ENCODE measurements at places on chromosomes 1 and 21.

DNA sequence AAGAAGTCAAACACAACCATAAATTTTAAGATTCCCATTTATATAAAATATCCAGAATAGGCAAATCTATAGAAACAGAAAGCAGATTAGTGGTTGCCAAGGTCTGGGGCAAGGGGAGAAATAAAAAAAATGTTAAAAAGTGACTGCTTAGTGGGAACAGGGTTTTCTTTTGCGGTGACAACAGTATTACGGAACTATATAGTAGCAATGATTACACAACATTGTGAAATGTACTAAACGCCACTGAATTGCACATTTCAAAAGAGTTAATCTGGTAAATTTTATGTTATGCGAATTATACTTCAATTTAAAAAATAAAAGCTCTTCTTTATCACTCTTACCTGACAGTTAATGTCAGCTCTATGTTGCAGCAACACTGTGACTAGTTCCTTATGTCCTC, 105.2 kb downstream of the ACBD6 start:
- DNase-seq, result no peak

DNA sequence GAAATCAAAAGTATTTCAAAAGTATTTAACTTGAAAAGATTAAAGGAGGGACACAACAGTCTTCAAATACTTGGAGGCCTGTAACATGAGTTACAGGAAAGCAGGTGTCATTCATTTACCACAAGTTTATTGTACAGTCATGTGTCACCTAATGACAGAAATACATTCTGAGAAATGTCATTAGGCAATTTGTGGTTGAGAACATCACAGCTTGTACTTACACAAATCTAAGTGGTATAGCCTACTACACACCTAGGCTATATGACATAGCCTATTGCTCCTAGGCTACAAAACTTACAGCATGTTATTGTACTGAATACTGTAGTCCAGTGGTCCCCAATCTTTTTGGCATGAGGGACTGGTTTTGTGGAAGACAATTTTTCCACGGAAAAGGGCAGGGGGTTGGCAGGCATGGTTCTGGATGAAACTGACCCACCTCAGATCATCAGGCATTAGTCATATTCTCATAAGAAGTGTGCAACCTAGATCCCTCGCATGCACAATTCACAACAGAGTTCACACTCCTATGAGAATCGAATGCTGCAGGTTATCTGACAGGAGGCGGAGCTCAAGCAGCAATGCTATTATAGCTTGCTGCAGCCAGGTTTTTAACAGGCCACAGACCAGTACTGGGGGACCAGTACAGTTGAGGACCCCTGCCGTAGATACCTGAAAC, 25.0 kb upstream of the PHTF1 start:
- DNase-seq, result no peak

DNA sequence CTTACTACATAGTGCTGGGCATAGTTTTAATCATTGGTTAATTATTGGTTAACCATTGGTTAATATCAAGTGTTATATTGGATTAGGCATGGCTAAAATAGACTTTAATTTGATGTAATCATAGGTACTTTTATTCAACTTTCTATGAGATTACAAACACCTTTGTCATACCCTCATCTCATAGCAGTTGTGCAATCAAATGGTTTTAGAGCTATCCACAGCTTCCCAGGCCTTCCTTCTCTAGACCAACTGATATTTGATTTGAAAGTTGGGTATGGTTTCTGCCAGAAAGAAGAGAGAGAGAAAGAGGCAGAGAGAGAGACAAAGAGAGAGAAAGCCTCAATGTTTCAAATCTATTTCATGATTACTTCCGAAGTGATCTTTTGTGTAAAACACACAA, 9.6 kb upstream of the RGS1 start:
- no peak for DNase-seq

- DNase-seq, result no peak
These were observed 194.4 kb downstream of the EIF4G3 start for GRCh38 chr1:20982316-20982715.

DNA sequence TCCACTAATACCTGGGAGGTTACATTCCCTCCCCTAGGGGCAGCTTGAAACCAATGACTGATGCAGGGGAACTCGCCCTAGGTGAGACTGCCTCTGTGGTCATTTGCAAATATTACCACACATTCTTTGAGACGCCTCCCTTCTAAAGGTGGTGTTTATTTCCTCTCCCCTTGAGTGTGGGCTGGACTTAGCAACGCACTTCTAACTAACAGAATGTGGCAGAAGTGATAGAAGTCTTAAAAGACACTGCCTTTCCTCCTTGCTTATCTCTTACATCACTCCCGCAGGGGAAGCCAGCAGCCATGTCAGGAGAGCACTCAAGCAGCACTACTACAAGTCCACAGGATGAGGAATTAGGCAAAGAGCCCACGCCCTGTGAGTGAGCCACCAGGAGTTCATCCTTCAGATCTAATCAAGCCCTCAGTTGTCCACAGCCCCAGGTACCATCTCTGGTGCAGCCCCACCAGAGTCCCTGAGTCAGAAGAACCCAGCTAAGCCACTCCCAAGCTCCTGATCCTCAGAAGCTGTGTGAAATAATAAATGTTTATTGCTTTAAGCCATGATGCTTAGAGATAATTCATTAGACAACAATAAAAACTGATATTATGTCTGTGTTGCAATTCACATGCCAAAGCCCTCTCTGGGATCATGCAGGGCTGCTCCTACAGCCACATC, 14.8 kb upstream of the MATN1 start:
- DNase-seq, result no peak

GRCh38 chr1:241396747-241397681, 40.0 kb upstream of the RGS7 start:
- DNase-seq, result no peak

DNA sequence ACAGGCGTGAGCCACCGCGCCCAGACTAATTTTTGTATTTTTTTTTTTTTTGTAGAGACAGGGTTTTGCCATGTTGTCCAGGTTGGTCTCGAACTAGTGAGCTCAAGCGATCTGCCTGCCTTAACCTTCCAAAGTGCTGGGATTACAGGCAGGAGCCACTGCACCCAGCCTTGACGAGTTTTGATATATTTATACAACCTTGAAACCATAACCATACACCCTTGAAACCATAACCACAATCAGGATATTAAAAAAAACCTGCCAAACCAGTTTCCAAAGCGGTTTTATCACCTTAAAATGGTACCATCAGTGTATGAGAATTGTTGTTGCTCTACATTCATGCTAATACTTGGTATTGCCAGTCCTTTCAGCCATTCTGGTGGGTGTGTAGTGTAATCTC, 3.7 kb upstream of the PHACTR4 start:
- DNase-seq, result no peak

DNA sequence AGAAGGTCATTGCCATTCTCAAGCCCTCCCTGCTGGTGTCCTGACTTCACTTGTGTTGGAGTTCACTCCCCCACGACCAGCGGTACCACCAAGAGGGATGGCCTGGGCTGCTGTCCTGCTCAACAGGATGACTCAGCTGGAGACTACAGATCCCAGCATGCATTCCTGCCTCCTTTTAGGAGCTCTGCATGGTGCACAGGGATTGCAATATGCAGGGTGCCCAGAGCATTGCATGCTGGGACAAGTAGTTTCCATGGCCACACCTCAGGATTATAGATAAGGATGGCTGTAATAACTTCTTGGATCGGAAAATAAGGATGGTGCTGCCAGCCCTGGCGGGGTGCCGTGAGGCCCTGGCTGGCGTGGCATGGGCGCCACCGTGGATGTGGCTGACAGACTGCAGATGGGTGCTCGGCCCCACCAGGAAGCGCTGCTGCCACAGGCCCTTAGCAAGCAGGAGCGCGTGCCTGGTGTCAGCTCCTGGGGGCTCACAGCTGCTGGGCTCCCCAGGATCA, 150.0 kb downstream of the CASZ1 start:
- DNase-seq, result peak; percentile 8

DNA sequence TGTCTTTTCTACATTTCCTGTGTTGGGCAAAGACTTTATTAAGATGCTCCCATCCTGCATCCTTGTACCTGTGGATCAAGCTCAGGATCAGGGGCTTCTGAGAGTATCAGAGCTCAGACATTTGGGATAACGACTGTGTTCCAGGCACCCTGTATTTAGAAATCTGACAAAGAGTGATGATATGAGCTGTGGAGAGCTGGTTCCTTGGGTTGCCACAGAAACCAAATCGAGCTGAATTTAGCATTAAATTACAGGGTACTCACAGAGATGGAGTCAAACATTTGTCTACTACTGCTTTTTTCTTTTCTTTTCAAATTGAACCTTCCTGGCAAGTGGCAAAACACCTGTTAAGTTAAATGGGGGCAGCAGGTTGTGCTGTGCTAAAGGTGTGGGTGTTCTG, 110.6 kb downstream of the XCL2 start:
- no peak for DNase-seq

DNA sequence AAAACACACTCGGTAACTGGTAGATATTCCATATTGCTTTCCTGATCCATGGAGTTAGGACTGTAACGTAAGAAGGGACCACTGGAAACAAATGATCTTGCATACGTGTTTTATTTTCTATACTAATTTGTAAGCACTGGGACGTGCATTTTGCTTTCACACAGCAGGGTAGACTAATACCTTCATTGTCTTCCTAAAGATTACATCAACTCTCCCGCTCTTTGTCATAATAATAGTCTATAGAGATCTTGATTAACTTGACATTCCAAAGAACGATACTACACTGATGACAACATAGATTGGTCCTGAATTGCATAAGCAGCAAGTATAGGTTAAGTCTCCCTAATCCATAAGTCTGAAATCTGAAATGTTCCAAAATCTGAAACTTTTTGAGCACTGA, 166.5 kb downstream of the FAF1 start:
- no peak for DNase-seq

DNA sequence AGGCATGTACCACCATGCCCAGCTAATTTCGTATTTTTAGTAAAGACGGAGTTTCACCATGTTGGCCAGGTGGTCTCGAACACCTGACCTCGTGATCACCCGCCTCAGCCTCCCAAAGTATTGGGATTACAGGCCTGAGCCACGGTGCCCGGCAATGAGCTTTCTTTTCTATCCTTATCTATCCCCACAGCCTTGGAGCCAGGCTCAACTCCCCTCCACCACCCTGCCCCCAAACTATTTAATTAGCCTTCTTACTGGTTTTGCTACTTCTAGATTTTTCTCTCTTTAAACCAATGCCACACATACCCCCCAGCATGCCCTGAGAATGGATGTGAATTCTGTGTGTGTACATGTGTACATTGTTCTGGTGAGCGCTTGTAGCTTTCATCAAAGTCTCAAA, 5.7 kb upstream of the VANGL2 start:
- DNase-seq, result no peak

GRCh38 chr1:10685808-10686403, 110.5 kb downstream of the CASZ1 start:
- no peak for DNase-seq

DNA sequence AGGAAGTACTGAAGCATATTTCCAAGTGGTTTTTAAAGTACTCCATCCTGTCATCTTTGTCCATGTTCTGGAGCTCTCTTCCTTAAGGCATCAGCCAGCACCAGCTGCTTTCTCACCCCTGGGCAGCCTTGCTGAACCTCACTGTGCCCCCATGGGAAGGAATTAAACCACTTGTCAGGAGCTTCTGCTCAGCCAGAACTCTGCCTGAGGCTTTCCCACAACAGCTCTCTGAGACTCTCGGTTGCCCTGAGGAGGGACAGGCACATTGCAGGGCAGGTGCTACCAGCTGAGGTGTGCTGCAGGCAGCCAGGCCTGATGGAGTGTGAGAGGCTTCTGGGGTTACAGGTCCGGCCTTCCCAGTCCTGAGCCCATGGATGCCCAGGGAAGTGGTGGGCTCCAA, 30.9 kb downstream of the FAM163A start:
- DNase-seq, result no peak

DNA sequence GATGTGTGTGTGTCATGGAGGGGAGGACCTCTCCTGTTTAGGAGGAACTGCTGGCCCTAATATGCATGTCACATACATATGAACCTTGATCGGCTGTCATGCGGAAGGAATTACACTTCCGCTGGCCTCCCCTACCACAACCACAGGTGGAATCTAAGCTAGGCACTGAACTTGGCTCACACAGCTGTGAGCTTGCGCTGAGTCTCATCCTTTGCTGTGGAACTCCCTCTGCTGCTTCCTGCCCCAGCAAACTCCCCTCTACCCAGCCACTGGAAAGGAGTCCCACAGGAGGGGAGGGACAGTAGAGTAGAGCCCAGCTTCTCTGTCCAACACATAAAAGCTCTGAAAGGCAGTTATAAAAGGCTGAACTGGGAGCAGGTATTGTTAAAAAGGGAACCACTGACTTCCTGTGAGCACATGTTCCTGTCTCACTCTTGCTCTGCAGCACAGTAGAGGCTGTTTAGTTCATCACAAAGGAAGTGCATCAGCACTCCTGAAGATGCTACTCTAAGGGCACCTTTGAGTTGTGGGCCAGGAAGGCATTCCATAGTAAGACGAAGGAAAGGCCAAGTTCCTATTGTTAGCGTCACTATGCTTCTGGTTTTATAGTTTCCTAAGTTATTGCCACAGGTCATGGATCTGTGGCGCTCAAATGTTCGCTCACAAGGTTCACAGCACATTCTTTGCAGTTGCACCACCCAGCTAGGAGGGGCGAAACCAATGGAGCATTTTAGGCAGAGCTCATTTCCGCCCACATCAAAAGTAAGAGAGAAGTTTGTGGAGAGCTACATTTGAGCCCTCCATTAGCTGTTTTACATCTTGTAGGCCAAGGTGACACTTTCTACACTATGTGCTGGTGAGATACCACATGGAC, 17.7 kb upstream of the PTPRC start:
- peak; percentile 97 for DNase-seq

DNA sequence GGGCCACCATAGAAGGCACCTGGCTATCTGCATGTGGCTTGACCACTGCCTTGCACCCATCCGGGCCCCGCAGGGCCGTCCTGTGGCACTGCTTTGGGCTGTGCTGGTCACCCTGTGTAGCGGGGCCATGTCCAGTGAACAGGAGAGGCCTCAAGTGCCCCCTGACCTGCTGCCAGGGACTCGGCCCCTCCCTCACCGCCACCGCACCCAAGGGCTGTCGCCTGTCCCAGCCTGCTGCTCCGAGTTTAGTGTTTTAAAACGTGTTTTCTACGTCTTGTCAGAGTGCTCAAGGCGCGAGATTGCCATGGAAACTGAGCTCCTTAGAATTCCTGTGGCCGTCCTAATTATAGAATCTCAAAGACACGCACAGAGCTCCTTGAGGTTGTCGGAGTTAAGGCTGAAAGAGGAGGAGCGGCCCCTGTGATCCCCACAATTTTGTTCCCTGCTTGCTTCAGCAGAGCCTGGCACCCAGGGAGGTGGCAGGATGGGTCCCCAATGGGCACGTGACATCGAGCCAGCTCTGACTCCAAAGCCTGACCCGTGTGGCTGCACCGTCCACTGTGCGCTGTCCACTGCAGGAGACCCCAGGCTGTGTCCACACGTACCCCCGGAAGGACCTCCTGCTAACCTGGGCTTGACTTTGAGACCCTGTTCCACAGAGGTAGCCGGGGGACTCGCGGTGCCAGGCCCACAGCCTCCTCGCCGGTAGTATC, 66.2 kb downstream of the FAAP20 start:
- no peak for DNase-seq

DNA sequence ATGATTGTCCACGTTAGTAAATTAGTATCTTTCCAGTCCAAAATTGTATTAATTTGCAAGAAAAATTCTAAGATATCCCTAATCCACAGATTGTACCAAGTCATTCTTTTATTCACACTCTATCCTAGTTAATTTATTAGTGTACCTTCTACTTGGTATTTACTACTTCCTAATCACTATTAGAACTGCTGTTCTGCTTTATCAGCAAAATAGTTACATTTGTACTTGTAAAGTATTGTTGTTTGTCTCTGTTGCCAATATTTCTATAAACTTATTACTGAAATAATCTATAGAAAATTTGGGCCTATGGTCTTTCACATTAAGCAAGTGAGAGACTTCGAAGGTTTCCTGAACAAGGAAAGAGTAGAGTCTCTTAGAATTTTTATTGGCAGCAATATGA, 5.6 kb upstream of the CRP start:
- DNase-seq, result no peak

- no peak for DNase-seq
These were observed 22.1 kb upstream of the FAM20B start for GRCh38 chr1:179003512-179004066.

All from OCI-LY7 (cell line).